ENCODE measurements at places on chromosomes 4 and X. TPM values are rescaled to one million over a fixed set of nuclear protein-coding genes. Genes with fewer than 3 reads are reported as not detected.

Gene ADH1C
- total RNA-seq = not detected

Gene SOD3
- total RNA-seq = not detected

Gene G6PD
- 73.6 TPM for total RNA-seq

- no peak for DNase-seq
Observed at GRCh38 chr4:78953769-78954666, 14.8 kb upstream of the PAQR3 start.

GRCh38 chr4:78138252-78138651 is 81.1 kb downstream of the FRAS1 start:
- DNase-seq = no peak
